ENCODE measurements at places on chromosomes 1 and 21.

DNA sequence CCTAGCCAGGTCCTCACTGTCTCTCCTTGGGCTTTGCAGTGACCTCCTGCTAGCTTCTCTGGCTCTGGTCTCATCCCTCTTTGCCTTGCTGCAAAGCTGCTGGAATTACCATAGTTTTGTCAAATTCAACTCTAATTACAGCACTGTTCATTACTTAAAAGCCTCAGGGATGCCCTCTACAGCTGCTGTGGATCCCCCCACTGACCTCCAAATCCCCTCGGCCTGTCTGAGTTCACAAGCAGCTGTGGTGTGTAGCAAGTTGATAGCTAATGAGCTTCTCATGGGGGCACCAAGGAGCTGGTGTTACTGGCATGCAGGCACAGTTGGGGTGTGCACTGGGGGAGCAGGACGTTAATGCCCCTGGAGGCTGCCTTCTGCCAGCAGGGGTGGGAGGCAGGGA is 24.8 kb downstream of the NIPAL3 start:
- DNase-seq = no peak

GRCh38 chr1:40257313-40257687 is 736 bp upstream of the ZMPSTE24 start:
- DNase-seq = no peak

DNA sequence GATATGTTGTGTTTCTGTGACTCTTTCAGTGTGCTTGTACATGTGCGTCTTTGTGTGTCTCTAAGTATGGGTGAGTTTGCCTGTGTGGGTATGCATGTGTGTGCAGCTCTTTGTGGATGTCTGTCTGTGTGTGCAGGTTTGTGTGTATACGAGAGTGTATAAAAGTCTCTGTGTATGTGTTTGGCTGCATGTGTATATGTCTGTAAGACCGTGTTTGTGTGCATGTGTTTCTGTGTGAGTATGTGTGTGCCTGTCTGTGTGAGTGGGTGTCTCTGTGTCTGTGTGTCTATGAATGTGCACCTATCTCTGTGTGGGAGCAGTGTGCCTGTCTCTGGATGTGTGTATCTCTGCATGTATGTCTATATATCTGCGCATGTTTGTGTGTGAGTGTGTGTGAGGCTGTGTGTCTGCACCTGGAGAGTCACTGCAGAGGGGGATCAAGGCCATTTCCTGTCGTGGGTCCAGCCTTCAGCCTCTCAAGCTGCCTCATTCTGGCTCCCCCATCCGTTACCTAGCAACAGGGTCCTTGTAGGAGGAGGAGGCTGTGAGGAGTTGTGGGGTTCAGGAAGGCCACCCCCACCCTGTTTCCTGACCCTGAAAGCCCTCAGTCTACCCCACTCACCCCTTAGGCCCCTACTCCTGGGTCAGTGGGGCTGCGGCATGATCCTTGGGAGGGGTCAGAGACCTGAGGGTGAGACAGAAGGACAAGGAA is 10.4 kb downstream of the FGR start:
- no peak for DNase-seq

DNA sequence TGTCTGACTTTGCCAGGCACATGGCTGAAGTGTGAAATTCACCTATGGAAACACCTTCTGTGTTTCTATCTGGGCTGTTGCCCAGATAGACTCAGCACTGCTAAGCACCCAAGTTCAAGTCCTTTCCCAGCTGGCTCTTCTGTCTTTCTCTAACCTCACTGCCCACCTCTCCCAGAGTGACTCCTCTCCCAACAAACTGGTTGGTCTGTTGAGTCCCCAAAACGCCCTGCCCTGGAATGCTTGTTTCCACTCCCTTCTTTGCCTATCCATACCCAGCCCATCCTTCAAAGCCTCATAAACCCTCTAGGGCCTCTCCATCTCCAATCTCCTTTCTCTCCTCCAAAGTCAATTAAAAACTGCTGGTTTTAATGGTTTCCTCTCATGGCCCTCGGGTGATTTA is 15.6 kb downstream of the PLXNA2 start:
- no peak for DNase-seq

- DNase-seq = no peak
Observed at GRCh38 chr1:119791377-119791776, 19.9 kb downstream of the REG4 start.

GRCh38 chr1:27536010-27536757 is 46.2 kb upstream of the WASF2 start:
- no peak for DNase-seq

- DNase-seq = no peak
Observed at GRCh38 chr1:211781260-211781659, 49.3 kb downstream of the LPGAT1 start.

- no peak for DNase-seq
Observed at GRCh38 chr1:13541435-13542215, 27.8 kb upstream of the LRRC38 start.

- DNase-seq = no peak
Observed at GRCh38 chr1:216914974-216915373, 191.7 kb upstream of the ESRRG start.

GRCh38 chr1:194846488-194846887 is 1660.1 kb upstream of the B3GALT2 start:
- DNase-seq = no peak

DNA sequence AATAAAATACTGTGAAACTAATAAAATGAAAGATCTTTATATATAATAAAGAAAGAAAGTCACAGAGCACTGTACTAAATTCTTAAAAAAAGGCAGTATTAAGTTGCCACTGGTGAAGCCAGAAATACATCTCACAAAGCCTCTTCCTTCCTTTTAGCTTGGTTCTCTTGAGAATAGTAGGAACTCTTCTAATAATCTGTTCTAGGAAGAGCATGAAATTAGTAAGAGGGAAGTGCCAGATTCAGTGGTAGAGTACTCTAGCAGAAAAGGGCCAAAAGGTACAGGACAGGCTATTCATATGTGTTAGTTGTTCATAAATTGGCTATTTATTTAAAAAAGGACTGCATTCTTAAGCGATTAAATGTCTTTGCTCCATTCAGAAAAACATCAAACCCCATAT is 33.7 kb downstream of the CTTNBP2NL start:
- no peak for DNase-seq

DNA sequence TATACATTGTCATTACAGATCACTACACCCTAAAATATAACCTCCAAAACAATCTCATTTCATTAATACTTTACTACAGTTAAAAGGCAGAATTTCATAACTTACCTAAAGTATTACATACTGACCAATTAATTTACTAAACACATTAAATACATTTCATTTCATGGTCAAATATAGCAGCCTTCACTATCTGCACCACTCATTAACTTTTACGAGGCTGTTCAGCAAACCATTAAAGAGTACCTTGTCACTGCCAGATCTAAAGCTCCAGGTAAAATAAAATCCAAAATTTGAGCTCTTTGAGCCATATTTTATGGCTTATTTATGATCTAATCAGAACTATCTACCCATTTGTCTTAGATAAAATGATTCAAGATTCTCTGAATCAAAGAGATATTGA is 66.4 kb upstream of the RBM34 start:
- DNase-seq = no peak
